ENCODE measurements at places on chromosomes 1 and 21. TPM values are rescaled to one million over a fixed set of nuclear protein-coding genes. Genes with fewer than 3 reads are reported as not detected.

GJB5 gene
- 1.1 TPM for total RNA-seq

C1orf159 gene
- total RNA-seq, result 32.4 TPM

AGBL4 gene
- total RNA-seq, result not detected

S100A7A gene
- not detected for total RNA-seq

ADAM30 gene
- not detected for total RNA-seq

CYP2J2 gene
- 17.0 TPM for total RNA-seq

PHGDH gene
- total RNA-seq, result 199 TPM

PTPN7 gene
- total RNA-seq, result not detected

RAB42 gene
- 1.1 TPM for total RNA-seq

KRTAP7-1 gene
- total RNA-seq, result not detected

SYCP1 gene
- not detected for total RNA-seq

TEKT2 gene
- total RNA-seq, result 0.31 TPM

PUSL1 gene
- 22.7 TPM for total RNA-seq

GCSAML gene
- not detected for total RNA-seq

C1orf87 gene
- total RNA-seq, result not detected

PYHIN1 gene
- total RNA-seq, result 0.98 TPM

WNT3A gene
- total RNA-seq, result not detected

OR2T29 gene
- not detected for total RNA-seq

COL6A1 gene
- total RNA-seq, result 17.8 TPM

CFHR3 gene
- not detected for total RNA-seq
